NCI-H2107 (cell line): ENCODE measurements at places on chromosomes 3 and 15.

DNA sequence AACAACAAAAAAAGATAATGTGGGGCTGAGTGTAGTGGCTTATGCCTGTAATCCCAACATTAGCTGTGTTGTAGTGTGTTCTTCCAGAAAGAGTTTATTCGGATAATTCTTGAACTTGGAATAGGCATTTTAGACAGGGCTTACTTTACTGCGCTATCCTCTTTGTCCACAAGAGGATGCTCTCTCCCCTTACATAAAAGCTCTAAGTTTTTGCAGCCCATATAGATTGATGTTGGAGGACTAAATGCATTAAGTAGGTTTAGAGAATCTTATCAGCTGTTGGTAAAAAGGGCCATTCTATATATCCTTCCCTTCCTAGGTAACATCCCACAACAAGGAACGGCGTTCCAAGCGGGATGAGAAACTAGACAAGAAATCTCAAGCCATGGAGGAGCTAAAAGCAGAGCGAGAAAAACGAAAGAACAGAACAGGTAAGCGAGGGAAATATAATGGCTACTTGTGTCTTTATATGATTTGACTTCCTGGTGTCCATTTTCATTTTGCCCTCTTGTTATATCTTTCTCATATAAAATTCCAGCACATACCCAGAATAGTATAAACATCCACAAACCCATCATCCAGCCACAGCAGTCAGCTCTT, 27.8 kb upstream of the ITPKA start:
- DNase-seq: no peak

GRCh38 chr15:65982627-65983322, 113.5 kb downstream of the RAB11A start:
- no peak for DNase-seq

DNA sequence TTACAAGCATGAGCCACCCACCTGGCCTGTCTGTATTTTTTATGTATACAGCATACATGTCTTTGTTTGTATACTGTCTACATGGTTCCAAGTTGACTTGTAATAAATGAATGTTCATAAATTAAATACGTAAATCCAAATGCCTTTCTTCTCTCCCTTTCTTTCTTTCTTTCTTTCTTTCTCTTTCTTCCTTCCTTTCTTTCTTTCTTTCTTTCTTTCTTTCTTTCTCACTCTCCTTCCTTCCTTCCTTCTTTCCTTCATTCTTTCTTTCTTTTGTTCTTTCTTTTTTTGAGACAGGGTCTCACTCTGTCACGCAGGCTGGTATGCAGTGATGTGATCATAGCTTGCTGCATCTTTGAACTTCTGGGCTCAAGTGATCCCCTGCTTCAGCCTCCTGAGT, 17.1 kb upstream of the ZNF710 start:
- DNase-seq: no peak

- DNase-seq: no peak
These were observed 278.9 kb downstream of the KLF13 start for GRCh38 chr15:31605467-31605931.

GRCh38 chr3:75296858-75297257, 367.3 kb upstream of the FRG2C start:
- no peak for DNase-seq

- no peak for DNase-seq
These were observed 489 bp upstream of the GALNT15 start for GRCh38 chr3:16174026-16174355.

DNA sequence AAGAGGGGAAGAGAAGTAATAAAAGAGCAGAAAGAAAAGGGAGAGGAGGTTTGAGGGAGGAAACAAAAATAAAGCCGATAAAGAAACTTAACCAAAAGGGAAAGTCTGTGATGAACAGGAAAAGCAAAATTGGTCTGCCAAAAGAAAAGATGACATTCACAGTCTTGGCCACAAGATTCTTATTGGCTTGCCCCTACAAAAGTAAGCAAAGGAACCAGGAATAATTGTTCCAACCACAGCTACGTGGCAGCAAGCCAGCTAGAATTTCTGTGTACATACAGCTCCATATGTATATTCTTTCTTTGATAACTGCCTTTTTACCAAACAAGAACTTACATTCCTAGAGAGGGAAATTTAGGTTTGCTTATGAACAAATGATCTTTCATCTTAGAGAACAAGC, 79.6 kb downstream of the MLH1 start:
- no peak for DNase-seq

DNA sequence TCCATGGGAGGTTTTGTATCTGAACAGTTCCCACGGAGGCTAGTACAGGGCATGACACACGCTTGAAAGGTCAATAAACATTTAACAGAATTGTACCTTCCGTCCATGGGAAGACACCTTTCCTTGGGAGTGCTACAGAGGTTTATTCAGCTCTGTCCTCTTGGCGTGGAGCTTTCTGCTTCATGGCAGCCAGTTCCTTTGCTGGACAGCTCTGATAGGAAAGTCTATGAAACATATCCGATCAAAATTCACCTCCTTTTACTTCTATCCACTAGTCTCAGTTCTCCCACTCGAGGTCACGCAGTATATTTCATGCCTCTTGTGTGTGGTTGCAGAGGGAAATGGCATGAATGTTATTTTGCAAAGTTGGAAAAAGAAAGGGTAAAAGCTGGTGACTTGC, 91.2 kb downstream of the PEX5L start:
- no peak for DNase-seq

- no peak for DNase-seq
These were observed 248.6 kb downstream of the RPLP1 start for GRCh38 chr15:69701198-69701597.

GRCh38 chr3:46934498-46935167, 41.9 kb downstream of the CCDC12 start:
- no peak for DNase-seq

DNA sequence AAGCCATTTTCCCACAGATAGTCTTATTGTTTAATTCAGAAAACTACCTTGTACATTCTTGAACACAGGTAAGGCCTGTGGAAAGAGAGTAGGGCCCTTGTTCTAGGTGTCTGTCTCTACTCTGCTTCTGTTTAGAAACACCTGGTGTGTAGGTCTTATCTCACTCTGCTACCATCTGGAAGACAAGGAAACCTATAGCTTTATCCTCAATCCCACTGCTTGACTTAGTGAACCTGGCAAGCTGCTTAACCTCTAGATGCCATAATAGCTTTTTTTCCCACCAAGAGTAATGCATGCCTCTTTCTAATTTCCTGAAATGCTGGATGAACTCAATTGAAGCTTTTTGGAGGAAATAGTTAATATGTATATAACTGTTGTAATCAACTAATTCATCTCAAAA, 82.6 kb upstream of the RAP2B start:
- DNase-seq: no peak

- DNase-seq: no peak
These were observed 2.6 kb upstream of the TMCO5A start for GRCh38 chr15:37931868-37932267.

DNA sequence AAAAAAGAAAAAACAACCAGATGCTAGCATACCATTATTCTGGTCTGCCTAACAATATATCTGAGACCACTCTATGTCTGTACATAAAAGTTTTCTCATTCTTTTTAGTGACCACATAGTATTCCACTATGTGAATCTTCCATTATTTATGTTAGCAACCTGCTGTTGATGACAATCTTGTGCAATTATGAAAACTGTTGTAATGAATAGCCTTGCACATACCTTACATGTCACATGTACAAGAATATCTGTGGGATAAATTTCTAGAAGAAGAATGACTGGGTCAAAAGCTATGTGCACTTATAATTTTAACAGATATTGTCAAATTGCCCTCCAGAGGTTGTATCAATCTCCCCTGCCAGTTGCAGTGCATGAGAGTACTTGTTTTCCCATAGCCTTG, 62.5 kb downstream of the ARHGAP31 start:
- DNase-seq: no peak

- DNase-seq: no peak
These were observed 58.2 kb upstream of the ACAN start for GRCh38 chr15:88745065-88745464.

DNA sequence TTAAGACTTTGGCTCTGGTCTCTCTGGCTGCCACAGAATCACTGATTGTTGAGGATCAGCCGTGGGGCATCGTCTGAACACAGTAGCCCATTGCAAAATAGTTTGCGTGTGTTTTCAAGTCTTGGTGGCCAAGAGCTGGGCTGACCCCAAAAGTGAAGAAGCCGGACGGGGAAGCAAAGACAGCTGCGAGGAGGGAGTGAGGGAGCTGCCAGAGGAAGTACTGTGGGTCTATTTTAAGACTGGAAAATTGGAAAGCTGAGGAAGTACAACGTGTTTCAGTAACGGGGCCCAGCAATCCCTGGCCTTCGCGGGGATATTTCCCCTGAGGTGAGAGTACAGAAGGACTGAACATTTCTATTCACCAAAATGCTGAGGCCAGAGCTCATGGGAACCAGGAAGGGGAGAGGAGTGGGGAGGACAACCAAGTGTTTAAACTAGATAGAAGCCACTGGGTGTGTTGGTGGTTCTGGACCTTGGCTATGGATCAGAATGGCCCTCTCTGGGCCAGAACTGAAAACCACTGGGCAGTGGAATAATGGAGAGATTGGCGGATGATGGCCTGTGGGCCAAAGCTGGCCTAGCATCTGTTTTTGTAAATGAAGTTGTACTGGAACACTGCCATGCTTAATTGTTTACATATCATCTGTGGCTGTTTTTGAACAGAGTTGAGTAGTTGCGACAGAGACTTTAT, 34.1 kb upstream of the LIMD1 start:
- DNase-seq: no peak

DNA sequence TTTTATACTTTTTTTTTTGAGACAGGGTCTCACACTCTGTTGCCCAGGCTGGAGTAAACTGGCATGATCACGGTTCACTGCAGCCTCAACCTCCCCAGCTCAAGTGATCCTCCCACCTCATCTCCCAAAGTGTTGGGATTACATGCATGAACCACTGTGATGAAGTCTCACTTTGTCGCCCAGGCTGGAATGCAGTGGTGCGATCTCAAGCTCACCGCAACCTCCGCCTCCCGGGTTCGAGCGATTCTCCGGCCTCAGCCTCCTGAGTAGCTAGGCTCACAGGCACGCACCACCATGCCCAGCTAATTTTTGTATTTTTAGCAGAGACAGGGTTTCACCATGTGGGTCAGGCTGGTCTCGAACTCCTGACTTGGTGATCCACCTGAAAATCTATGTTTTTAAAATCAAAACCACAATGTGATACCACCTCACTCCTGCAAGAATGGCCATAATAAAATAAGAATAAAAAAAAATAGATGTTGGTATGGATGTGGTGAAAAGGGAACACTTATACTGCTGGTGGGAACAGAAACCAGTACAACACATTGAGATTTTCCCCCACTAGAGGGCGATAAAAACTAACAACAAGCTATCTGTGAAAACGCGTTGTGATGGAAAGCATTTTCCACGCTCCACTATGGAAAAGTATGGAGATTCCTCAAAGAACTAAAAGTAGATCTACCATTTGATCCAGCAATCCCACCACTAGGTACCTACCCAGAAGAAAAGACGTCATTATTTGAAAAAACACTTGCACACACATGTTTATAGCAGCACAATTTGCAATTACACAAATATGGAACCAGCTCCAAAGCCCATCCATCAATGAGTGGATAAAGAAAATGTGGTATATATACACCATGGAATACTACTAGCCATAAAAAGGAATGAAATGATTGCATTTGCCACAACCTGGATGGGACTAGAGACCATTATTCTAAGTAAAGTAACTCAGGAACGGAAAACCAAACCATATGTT, 26.8 kb upstream of the OCA2 start:
- DNase-seq: no peak

DNA sequence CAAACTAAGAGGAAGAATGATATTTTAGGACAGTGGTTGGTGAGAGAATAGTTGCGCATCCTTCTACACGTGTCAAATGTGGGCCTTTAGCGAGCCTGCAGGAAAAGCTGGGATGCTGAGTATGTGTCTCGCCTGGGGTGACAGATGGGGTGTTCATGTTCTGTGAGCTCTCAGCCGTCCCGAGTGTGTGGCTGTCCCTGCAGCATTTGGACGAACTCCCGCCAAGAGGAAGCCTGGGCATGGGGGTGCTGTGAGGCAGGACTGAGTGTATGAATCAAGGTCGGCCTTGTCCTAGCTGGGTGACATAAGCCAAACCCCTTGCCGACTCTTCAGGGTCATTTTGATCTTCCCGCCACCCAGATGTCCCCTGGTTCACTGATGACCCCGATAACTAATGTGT, 94.8 kb downstream of the CACNA1D start:
- DNase-seq: no peak

DNA sequence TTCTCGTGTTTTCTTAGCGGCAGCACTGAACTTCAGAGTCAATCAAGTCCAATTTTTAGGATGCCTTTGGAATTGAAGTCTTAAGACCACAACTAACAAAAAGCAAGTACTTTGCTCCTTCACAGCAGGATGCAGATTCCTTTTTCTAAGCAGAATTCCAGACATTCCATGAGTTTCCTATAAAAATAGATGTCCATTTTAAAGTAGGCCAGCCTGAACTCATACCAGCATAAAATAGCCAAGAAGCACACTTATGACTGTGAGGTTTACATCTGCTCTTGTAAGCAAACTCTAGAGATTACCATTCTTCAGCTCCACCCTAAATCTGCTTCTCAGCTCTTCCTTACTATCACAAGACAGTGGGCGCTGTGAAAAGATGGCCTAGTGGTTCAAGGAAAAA, 85.8 kb downstream of the THBS1 start:
- DNase-seq: no peak

- no peak for DNase-seq
These were observed 107.8 kb downstream of the SLCO3A1 start for GRCh38 chr15:91961357-91961756.

DNA sequence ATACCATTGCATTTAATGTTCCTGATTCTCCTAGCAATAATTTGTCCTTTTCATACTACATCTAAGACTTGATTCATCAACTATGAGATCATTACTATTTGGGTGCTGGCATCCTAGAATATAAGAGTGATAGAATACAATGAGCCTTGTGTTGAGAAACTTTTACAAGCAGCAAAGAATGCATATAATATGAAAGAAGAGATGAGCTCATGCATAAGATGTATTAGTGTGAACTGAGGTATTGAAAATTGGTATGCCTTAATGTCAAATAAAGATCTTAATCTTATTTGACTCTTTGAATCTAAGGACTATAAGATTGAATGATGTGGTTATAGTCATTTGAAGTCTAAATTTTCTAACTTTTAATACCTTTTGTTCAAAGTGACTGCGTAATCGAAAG, 220.0 kb upstream of the ARHGEF26 start:
- DNase-seq: no peak

DNA sequence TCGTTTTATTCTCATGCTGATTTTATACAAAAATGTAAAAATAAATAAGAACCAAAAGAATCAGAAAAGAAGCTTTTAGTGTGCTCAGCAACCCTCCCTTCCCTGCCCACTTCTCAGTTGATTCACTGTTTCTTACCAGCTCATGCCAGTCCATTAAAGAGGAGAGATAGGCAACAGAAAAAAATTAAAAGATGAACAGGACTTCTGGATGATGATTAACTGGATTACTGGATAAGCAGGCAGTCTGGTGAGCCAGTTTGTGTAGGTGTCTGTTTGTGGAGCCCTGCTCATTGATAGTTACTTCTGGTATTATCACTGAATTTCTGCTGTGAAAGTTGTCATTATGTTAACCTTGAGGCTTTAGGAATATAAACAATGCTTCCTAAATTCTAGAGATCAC, 15.1 kb upstream of the GPR171 start:
- DNase-seq: no peak

GRCh38 chr15:91126080-91126479, 26.0 kb downstream of the SV2B start:
- DNase-seq: no peak

GRCh38 chr3:46946416-46946815, 30.1 kb downstream of the CCDC12 start:
- DNase-seq: no peak

- no peak for DNase-seq
These were observed 194.3 kb downstream of the BCHE start for GRCh38 chr3:165642761-165643420.

GRCh38 chr3:117553461-117553860, 843.9 kb downstream of the TUSC7 start:
- no peak for DNase-seq
